ENCODE measurements at places on chromosomes 12 and 14.

- no peak for DNase-seq
Measured at GRCh38 chr12:109167781-109168180, 51.4 kb downstream of the ACACB start.

GRCh38 chr14:61625165-61625564, 70.1 kb upstream of the HIF1A start:
- DNase-seq: no peak

DNA sequence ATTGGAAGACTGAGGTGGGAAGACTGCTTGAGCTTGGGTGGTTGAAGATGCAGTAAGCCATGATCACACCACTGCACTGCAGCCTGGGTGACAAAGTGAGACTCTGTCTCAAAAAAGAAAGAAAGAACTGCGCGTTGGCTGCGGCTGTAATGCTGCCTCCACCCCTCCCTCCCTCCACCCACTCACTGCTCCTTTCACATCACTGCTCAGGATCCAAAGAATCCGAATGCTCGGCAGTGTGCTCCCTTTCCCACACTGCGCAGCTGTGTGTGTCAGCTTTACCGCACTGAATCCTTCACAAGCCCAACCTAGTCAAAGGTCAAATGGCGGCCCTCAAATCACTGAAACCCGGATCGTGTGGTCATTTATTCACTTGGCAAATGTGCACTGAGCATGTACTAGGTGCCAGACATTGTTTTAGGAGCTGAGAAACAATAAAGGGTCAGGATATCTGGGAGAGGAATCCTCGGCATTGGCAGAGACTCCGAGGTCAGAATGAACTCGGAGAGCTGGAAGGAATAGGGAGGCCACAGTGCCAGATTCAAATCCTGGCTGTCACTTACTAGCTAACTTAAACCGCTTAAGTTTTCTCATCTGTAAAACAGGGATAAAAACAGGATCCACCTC, 11.5 kb upstream of the TDRD9 start:
- no peak for DNase-seq

DNA sequence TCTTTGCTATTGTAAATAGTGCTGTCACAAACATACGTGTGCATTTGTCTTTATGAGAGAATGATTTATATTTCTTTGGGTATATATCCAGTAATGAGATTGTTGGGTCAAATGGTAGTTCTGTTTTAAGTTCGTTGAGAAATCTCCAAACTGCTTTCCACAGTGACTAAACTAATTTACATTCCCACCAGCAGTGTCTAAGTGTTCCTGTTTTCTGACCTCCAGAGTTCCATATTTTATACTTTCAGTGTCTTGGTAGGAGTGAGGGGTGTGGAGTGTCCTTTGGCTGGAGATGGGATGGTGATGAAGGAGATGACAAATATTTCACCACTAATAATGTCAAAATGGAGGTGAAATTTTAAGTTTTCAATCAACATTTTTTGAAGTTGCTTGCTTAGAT, 86.4 kb downstream of the DACT1 start:
- DNase-seq: no peak

GRCh38 chr14:95463171-95463901, 53.1 kb downstream of the SYNE3 start:
- DNase-seq: no peak

DNA sequence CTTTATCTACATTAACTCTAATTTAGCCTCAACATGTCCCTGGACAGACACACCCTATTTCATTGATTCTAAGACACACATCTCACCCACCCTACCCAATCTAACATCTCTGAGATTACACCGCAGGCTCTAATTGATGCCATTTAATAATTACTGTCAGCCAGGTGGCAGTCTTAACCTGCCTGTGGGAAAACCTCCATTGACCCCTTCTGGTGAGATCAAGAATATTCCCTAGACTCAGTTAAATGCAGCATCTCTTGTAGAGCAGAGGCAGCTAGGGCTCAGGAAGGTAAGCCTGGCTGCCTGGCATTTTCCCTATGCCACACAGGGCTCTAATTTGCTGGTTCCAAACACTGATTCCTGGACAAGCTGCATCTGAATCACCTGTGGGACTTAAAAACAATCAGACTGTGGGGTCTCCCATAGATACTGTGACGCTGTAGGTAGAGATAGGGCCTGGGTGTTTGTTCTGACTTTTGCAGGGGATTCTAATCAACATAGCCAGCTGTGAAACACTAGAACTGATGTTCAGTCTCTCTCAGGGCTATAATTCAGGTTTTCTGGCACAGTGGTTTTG, 14.3 kb downstream of the MCRS1 start:
- no peak for DNase-seq

DNA sequence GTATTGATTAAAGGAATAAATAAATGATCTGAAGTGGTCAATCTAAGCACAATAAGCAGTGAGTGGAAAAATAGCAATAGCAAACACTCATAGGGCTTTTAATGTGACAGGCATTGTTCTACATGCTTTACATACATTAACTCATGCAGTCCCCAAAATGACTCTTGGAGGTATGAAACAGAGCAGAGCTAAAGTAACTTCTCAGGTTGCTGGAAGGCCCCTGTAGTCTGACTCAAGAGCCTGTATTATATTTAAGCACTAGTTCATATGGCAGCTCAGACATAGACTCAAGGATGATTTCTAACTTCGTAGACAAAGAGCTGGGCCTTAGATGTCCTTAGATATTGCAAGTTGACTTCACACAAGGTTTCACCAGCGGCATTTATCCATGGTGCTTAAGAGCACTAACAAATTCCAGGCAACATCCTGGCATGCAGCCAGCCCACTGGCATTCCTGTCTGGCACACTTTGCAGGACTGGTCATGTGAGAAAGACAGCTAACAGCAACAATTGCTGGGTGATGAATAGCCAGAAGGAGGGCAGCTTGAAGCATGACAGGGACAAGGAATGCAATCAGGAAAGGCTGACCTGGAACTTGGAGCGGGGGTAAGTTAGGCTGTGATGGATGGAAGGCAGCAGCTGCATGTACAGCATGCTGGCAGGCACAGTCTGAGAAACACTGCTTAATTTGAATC, 22.9 kb upstream of the KTN1 start:
- DNase-seq: no peak

- DNase-seq: no peak
Measured at GRCh38 chr14:54637270-54638134, 70.6 kb downstream of the SAMD4A start.

- no peak for DNase-seq
Measured at GRCh38 chr12:109999649-109999971, 380 bp downstream of the ANKRD13A start.

DNA sequence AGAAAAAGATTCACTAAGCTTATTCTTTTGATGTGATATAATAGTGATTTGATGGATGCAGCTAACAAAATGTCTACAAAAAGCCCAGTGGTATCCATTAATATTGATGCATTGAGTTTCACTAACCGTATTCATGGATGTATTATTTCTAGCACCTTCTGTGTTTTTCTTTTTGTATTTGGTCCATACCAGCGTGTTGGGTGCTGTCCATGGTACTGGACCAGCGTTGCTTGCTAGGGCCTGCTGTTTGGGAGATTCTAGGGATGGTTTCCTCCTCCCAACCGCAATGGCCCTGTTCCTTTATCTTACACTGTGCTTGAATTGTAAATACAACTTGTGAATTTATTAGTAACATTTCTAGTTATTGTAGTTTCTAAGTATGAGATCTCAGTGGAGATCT, 31.7 kb downstream of the ANO4 start:
- DNase-seq: no peak

DNA sequence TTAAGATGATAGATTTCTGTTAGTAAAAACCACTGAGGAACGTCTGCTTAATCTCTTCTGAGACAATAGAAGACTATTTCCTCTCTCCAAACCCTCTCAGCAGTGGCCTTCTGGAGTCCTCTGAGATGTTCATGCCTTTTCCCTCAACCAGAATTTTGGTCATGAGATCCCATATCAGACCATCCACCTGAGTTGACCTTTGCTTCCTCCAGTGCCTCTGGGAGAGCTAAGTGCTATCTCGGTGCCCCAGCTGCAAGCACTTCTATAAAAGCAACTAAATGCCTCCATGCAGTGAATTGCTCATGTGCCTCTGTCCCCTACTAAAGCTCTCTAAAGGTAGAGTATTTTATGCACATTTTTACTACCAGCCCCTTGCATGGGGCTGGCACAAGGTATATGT, 172.8 kb upstream of the BCL2L14 start:
- no peak for DNase-seq

DNA sequence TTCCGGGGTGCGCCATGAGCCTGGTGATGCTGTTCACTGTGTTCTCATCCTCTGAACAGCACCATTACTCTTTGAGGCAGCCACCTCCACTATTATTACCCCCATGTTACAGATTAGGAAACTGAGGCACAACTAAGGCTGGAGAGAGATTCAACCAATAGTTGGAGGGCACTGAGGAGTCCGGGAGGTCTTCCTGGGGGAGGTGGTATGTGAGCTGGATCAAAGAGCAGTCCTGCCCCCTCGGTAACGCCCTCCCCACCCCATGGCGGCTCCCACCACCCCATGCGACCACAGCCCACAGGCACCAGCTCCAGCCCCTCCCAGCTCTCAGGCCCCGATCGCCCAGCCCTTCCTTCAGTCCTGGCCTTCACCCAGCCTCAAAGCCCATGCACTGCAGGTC, 43.5 kb downstream of the SCARB1 start:
- DNase-seq: no peak

- DNase-seq: no peak
Measured at GRCh38 chr12:51197736-51198567, 19.9 kb downstream of the POU6F1 start.

- peak; percentile 64 for DNase-seq
Measured at GRCh38 chr12:49763006-49763591, 21.7 kb downstream of the TMBIM6 start.

DNA sequence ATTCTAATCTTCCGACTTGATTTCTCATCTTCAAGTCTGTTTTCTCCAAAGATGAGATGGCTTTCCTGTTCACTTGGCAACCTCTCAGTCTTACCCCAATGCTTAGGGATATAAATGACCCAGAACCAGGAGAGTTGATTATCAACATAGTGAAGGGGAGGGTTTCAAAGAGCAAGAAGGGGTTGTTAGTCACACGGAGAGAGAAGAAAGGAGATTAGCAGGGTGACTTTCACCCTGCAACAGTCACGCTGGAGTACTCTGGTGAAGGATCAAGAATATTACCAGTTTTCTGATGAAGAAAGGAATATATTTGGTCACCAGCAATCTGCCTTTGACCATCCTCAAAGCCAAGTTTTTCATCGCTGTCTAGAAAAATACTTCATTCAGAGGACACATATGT, at the start of gene TMEM52B:
TMEM52B (plus strand) TSS at position 212 of the 400 bp plus-strand sequence. CDS start 543 bp downstream, outside the sequence.
- no peak for DNase-seq

DNA sequence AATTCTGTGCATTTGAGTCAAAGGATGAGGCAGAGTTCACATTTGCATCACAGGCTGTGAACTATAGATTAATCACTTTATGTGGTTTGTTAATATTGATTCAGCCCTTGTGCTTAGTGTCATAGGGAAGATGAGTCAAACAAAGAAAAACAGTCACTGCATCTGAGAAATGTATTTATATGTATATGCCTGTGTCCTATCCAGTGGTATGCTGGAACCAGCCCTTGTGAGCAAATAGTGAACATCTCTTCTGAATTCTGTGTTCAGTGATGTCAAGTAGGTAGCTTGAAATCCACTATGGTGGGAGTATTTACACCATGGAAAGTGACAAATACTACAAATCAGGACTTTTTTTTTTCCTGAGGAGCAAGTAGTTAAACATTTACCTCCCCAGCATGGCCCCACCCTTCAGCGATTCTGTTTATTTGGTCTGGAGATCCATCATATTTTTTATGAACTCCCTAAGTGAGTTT, 128.5 kb downstream of the HMGA2 start:
- DNase-seq: no peak

DNA sequence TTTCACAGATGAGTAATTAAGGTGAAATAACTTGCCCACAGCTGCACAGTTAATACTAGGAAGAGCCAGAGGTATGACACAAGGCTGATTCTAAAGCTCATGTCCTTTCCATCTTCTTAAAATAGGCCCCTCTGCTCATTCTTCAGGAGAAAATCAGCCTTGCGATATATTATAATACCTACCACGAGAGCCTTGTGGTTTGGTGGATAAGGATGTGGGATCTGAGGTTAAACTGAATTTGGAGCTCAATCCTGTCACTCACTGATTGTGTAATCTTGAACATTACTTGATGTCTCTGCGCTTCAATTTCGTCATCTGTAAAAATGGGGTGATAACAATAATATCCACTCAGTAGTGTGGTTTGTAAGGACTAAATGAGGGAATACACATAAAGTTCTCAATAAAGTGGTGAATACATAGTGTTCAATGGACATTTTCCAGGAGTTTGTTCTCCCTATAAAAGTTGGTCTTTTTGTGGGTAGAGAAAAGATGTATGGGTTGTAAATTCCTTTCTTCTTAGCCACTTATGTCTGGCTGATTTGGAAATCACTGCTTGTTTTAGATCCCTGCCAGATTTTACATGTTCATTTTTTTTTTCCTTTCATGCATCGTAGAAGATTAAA, 25.1 kb upstream of the ATP2B1 start:
- no peak for DNase-seq

GRCh38 chr12:104692557-104693218, 235.9 kb downstream of the CHST11 start:
- DNase-seq: no peak

DNA sequence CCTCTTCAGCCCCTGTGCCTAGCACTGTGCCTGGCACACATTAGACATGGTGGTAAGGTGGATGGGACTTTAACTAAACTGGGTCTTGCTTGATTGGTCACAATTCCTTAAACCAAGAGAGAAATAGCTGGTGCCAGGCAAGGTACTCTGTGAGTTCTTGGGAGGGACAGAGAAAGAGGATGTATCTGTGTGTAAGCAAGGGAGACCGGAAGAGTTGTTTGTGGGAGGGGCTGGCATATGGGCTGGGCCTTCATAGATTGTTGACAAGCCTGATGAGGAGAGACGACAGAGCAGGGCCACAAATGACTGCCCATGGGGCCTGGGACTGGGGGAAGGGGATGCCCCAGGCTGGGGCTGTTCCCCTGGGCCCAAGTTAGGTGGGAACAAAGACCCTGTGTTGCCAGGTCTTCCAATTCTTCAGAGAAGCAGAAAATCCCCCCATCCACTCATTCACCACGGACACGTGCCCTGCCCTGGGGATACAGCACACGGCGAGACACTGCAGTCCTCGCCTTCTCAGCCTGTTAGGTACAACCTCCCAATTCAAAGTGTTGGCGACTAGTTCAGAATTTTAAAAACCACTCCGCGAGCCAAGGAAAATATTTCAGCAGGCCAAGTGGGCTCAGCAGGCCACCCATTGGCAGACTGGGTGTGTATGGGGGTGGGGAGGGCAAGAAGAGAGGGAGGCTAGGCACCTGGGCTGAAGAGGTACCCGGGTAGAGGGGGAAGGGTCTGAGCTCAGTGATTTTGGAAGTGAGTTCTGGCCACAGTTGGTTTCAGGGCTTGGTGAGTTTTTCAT, 11.4 kb upstream of the CYP46A1 start:
- DNase-seq: no peak

- DNase-seq: no peak
Measured at GRCh38 chr14:106489112-106489881, 962.9 kb downstream of the TMEM121 start.

DNA sequence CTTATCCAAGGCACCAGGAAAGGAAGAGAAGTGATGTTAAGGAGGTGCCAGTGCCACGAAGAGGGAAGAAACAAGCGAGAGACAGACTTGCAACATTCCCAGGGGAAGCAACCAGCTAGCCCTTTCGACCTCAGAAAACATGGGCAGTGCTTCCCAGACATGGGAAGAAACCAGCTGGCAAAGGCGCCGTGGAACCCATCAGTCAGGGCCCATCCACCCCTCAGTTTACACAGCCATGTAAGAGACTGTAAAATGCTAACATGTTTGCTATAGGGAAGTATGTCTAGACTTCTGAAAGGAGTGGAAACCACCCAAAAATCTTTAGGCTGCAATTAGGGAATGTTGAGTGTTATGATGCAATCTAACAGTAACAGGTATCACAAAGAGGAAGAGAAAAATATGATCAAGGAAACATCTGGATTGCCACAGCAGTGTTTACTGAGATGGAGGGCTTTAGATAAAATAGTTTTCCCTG, 26.3 kb downstream of the ANAPC5 start:
- DNase-seq: no peak
